HT1080 (cell line): ENCODE measurements at places on chromosomes 3 and 15. TPM values are rescaled to one million over a fixed set of nuclear protein-coding genes. Genes with fewer than 3 reads are reported as not detected.

Gene BFSP2
- not detected in 2 replicates for total RNA-seq

Gene ST6GAL1
- 6.1 and 6.8 TPM in 2 replicates for total RNA-seq

Gene FOXB1
- total RNA-seq = not detected in 2 replicates

Gene GOLGA8F
- not detected in 2 replicates for total RNA-seq

DNA sequence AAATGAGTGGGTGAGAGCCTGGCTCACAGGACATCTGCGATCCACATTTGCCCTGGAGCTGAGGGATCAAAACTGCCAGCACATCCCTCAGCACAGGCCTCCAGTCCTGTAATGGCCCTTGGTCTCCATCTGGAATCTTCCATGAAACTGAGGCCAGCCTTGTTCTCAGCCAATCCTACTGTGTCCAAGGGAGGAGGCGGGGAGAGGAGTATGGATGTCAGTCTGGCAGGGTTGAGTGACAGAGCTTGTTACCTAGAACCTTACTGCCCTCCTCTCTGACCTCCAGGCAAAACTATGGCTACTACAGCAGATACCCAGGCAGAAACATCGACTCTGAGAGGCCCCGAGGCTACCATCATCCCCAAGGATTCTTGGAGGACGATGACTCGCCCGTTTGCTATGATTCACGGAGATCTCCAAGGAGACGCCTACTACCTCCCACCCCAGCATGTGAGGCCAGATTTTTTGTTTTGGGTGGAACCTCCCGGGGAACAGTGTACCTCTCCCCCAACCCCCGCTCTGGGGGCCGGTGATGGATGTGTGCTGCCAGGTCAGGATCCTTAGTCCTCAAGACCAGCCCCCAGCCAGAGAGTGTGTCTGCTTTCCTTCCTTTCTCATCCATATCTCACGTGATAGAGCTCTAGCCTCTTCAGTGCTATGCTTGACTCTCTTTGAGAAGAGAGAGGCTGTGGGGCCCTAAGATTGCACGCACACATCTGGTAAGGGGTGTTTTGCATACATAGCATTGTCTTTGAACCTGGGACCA is 41.3 kb downstream of the CHDH start:
- peak; percentile 47 for DNase-seq

GRCh38 chr3:148379763-148380382 is 317.8 kb upstream of the AGTR1 start:
- DNase-seq = peak; percentile 82

GRCh38 chr3:12392101-12392878 is 92.0 kb upstream of the TSEN2 start:
- DNase-seq = no peak

DNA sequence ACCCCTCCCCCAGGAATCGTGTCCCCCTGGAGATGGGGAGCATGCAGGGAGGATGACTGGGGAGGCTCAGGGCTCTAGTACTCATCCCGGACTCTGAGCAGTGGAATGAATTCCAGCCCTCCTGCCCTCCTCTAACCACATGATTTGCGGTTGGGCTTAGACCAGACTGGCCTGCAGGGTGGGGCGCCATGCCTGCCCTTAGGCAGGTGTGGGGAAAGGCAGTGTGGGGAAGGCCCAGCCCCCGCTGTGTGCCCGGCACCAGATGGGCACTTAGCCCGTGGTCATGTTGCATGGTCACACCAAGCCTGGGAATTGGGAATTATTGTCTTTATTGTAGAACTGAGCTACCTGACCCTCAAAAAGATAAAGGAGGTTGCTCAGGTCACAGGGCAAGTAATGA is 283.8 kb downstream of the TLE3 start:
- no peak for DNase-seq

GRCh38 chr3:49422379-49423248 is at the start of gene AMT:
Gene AMT, minus strand, starts transcription at chr3:49422473. Its CDS starts 23 bp downstream, at chr3:49422450.
- no peak for DNase-seq

- DNase-seq = no peak
These were observed 1.6 kb downstream of the CCR9 start for GRCh38 chr3:45887759-45888511.

DNA sequence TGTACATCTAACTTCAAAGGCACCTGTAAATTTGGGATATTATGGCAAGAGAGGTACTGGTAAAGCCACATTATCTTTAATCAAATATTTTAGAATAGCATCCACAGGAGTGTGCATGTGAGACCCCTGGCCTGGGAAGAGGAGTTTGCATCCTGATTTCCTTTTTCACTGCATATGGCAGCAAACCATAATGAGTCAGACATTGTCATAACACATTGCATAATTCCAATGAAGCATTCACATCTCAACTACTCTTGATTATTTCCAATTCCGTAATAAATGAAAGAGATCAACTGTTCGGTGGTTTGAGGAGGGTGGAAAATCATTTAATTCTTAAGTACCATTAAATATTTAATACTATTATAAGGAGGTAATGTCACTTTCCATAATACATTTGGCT is 215.0 kb downstream of the MECOM start:
- peak; percentile 35 for DNase-seq

DNA sequence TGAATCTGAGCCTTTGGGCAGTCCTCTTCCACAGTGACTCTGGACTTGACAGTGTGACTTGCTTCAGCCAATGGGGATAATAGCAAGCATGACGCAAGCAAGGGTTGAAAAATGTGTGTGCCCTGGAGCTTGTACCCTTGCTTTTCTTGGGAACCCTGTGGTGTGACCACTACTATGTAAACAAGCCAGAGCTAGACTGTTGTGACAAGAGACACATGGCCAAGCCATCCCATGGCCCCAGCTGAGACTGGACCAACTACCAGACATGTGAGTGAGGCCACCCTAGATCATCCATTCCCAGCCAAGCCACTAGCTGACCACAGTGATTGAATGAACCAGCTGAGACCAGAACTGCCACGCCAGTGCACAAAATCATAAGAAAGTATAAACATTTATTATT is 11.8 kb downstream of the MYO1E start:
- DNase-seq = no peak

DNA sequence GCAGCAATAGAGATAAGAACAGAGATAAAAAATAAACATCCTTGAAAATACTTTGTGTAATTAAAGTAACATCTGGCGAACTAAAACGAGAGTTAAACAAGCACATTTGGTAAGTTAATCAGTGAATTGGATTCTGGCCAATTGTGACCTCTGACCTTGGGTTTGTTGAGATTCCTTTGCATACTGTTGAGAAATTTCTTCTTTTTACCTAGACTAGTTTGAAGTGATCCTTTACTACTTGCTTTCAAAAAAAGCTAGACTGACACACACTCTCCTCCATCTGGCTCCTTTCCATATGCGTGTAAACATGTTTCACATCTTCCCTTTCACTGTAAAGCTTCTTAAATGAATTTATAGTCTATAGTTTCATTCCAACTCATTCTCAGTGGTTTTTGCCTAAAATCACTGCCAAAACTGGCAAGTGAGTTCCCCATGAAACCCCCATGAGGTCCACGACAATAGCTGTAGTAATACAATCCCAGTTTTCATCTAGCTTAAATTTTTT is 17.3 kb upstream of the GBE1 start:
- DNase-seq = no peak

GRCh38 chr3:186001842-186002241 is 64.0 kb upstream of the TRA2B start:
- DNase-seq = no peak

DNA sequence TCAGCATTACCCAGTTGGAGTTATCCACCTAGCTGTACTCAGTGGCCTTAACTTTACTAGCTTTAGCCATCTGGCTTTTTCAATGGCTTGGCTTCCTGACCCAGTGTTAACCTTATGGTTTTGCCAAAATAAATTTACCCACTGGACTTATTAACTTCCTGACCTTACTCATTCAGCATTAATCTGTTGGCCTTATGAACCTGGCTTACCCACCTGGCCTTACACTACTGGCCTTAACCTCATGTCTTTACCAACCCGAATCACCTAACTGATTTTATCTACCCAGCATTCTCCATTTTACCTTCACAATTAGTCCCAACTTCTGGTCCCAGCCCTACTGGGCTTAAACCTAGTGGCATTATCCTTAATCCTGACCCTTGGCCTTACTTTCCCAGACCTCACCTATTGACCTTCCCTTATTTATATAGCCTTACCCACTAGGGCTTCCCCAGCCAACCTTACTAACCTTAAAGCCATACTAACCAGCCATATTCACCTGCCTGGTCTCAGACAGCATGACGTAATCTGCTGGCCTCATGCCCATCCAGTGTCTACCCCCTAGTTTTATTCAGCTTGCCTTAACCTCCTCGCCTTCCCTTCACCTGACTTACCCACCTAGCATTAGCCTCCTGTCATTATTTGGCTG is 100.0 kb downstream of the IL12A start:
- no peak for DNase-seq

DNA sequence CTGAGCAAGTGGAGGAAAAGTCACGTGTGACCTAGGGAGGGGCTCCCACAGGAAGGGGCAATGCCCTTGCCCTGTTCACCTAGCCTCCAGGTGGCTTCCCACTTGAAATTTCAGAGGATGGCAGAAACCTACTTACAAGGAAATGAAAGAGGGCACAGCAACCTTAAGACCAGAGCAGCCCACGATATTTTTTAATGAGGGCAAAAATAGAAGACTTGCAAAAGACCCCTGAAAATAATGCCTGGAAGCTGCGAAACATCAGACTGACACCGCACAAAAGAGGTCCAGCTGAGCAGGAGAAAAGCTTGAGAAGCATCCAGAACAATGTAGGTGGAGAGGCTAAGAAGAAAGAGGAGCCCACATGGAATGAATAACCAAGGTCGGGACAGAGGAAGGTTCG is 66.1 kb downstream of the KLF15 start:
- DNase-seq = no peak
